Activated CD4-positive, alpha-beta memory T cell treated with anti-CD3 and anti-CD28 coated beads, Interleukin-2, amount 10 ng/mL, durations not matched to agents 7 days and 5 days (primary cell): ENCODE measurements at places on chromosomes 7 and 10.

GRCh38 chr10:70758757-70759514 lies 26.2 kb downstream of the TBATA start:
- H3K36me3 ChIP-seq = no peaks in the 10 kb centered on the region
- H3K4me1 ChIP-seq = peaks cover 8% of the 10 kb centered on the region
- H3K27ac ChIP-seq = no peak overlapping the region
- H3K27me3 ChIP-seq = peaks cover 3% of the 10 kb centered on the region

- H3K4me1 ChIP-seq = peaks cover 38% of the 10 kb centered on the region
- no peaks in the 10 kb centered on the region for H3K27me3 ChIP-seq
- H3K27ac ChIP-seq = no peak overlapping the region
- no peak for DNase-seq
Measured at GRCh38 chr10:79333513-79333912, 13.8 kb upstream of the PPIF start.

- peak overlapping the region; percentile 33 for H3K4me3 ChIP-seq
- H3K27ac ChIP-seq = peak overlapping the region; percentile 95
- H3K27me3 ChIP-seq = peaks cover under 1% of the 10 kb centered on the region
- peak; percentile 51 for DNase-seq
Measured at GRCh38 chr10:69465457-69466157, 14.3 kb downstream of the TSPAN15 start.

GRCh38 chr10:31401287-31401686 lies 82.3 kb downstream of the ZEB1 start:
- no peak overlapping the region for H3K27ac ChIP-seq
- no peak overlapping the region for H3K4me3 ChIP-seq
- peaks cover 13% of the 10 kb centered on the region for H3K4me1 ChIP-seq
- H3K36me3 ChIP-seq = peaks cover 23% of the 10 kb centered on the region
- no peaks in the 10 kb centered on the region for H3K27me3 ChIP-seq

GRCh38 chr10:47404446-47404845 lies 20.4 kb upstream of the ZNF488 start:
- no peaks in the 10 kb centered on the region for H3K4me1 ChIP-seq
- DNase-seq = no peak
- H3K36me3 ChIP-seq = no peaks in the 10 kb centered on the region
- no peak overlapping the region for H3K27ac ChIP-seq

DNA sequence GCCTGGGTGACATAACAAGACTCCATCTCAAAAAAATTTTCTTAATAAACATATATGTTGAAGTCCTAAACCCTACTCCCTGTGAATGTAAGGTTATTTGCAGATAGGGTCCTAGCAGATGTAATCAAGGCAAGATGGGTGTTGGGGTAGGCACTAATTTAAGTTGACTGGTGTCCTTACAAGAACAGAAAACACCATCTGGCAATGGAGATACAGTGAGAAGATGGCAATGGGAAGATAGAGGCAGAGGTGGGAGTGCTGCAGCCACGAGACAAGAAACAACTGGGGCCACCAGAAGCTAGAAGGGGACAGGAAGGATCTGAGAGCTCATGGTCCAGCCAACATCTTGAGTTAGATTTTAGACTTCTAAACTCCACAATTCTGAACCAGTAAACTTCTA lies 606.4 kb downstream of the CNTNAP2 start:
- no peak overlapping the region for H3K4me3 ChIP-seq
- H3K27me3 ChIP-seq = no peaks in the 10 kb centered on the region
- no peaks in the 10 kb centered on the region for H3K4me1 ChIP-seq
- DNase-seq = no peak

- no peaks in the 10 kb centered on the region for H3K4me1 ChIP-seq
- H3K27me3 ChIP-seq = no peaks in the 10 kb centered on the region
- H3K27ac ChIP-seq = no peak overlapping the region
Measured at GRCh38 chr10:29007748-29008610, 280.9 kb upstream of the LYZL1 start.

DNA sequence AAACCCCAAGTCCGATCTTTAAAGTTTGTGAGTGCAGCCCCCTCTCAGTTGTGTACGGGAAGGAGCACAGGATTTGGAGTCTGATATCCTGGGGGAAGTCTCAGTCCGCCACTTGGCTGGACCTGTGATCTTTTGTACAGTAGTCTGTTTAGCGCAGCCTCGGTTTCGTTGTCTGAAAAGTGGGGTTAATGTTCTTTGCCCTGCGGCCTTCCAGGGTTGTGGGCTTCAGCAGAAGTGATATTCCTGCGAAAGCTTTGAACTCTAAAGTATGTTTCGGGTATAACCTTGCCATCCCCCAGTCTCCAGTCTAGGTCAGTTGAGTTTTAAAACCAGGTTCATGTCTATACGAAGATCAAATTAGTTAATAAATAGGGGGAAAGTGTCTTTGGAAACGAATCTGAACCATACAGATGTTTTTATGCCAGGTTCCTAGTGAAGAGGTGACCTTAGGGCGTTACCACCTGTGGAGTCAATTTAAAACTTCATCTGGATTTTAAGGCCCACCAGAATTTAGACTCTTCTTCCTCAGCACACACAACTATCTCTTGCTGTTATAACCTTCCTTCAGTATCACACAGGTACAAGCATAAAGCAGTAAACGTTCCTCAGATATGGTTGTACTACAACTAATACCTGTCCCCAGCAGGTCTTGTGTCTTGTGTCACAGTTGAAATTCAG lies 904 bp downstream of the R3HCC1L start:
- peaks cover 35% of the 10 kb centered on the region for H3K36me3 ChIP-seq
- H3K4me1 ChIP-seq = peaks cover 53% of the 10 kb centered on the region
- H3K4me3 ChIP-seq = peak overlapping the region; percentile 84
- no peaks in the 10 kb centered on the region for H3K27me3 ChIP-seq
- peak overlapping the region; percentile 77 for H3K27ac ChIP-seq

- peaks cover 10% of the 10 kb centered on the region for H3K36me3 ChIP-seq
- H3K27me3 ChIP-seq = no peaks in the 10 kb centered on the region
- DNase-seq = no peak
- H3K27ac ChIP-seq = no peak overlapping the region
Measured at GRCh38 chr7:55550010-55550663, 22.2 kb downstream of the VOPP1 start.

GRCh38 chr10:106565546-106565945 lies 599.0 kb downstream of the SORCS1 start:
- H3K27me3 ChIP-seq = no peaks in the 10 kb centered on the region
- H3K27ac ChIP-seq = no peak overlapping the region
- H3K36me3 ChIP-seq = no peaks in the 10 kb centered on the region
- H3K4me1 ChIP-seq = no peaks in the 10 kb centered on the region
- no peak overlapping the region for H3K4me3 ChIP-seq

DNA sequence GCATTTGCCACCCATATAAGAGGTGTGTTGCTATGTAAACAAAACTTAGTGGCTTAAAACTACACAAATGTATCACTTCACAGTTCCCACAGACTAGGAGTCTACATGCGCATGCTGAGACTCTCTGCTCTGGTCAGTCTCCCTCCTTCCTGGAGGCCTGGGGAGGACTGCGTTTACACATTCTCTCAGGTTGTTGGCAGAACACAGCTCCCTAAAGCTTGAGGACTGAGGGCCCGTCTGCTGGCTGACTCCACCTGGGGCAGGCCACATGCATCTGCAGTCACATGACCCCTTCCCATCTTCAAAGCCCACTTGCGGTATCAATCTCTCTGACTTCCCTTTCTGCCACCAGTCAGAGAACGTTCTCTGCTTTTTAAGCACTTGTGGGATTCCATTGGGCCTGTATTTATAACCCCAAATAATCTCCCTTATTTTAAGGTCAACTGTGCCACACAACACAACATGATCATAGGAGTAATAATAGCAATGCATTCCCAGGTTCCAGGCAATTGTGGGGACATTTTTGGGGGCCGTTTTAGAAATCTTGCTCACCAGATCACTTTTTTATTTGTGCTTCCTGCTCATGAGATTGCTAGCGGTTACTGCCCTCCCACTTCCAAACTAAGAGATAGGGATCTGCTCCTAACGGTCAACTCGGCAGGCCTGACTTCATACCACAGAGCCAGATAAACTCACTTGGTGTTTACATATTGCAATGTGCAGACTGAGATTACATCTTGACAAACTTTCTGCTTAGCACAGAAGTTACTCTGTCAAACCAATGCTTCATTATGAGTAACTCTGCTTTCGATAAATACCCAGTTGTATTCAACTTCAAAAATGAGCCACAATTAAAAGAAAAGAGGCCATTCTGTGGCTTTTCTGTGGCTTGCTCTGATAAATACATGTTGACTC lies 96.3 kb downstream of the ALOX5 start:
- peaks cover 3% of the 10 kb centered on the region for H3K36me3 ChIP-seq
- H3K27me3 ChIP-seq = no peaks in the 10 kb centered on the region
- peak overlapping the region; percentile 78 for H3K27ac ChIP-seq
- DNase-seq = peak; percentile 27

DNA sequence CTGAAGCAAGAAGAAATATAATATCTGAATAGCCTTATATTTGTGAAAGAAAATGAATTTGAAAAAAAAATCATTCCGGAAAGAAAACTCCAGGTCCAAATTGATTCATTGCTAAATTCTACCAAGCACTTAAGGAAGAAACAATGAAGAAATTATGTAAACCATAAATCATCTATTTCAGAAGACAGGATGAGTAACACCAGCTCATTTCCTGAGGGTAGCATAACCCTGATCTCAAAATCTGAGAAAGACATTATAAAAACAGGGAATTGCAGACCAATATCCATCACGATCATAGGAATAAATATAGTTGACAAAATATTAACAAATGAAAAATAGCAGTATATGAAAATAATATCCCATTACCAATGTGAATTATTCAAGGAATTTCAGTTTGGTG lies 70.1 kb upstream of the RAB18 start:
- H3K27me3 ChIP-seq = peaks cover 3% of the 10 kb centered on the region
- H3K4me3 ChIP-seq = no peak overlapping the region
- no peaks in the 10 kb centered on the region for H3K4me1 ChIP-seq
- no peak overlapping the region for H3K27ac ChIP-seq

DNA sequence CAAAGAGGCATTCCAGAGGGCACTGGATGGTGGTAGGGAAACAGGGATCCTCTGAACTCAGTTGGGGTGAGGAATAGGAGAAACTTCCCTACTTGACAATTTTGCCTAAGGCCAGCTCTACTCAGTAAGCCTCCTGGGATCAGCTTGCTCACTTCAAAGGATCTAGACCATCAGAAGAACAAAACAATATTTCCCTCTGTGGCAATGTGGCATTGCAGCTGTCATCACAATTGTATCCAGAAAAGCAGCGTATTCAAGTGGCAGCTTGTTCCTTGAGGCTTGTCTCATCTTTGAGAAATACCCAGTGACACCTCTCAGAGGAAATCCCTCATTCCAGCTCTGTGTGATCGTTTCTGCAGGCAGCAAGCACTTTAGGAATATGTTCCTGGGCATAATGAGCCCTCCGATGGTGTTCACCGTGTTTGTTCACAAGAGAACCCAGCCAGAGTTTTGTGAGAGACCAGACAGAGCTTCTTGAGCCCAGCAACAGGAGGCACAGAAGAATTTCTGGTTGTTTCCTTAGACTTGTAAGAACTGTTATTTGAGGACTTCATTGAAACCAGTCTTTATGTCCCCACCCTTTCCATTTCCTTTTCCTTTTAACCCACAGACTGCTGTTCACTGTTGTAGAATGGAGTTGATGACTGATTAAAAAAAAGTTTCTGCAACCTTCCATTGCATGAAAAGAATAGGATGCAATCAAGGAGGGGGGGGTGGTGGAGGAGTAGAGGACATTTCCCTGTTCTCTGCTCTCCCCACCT lies 747.3 kb downstream of the LRMDA start:
- H3K36me3 ChIP-seq = no peaks in the 10 kb centered on the region
- no peak overlapping the region for H3K4me3 ChIP-seq
- DNase-seq = no peak
- H3K27ac ChIP-seq = no peak overlapping the region
- H3K4me1 ChIP-seq = no peaks in the 10 kb centered on the region
- no peaks in the 10 kb centered on the region for H3K27me3 ChIP-seq

DNA sequence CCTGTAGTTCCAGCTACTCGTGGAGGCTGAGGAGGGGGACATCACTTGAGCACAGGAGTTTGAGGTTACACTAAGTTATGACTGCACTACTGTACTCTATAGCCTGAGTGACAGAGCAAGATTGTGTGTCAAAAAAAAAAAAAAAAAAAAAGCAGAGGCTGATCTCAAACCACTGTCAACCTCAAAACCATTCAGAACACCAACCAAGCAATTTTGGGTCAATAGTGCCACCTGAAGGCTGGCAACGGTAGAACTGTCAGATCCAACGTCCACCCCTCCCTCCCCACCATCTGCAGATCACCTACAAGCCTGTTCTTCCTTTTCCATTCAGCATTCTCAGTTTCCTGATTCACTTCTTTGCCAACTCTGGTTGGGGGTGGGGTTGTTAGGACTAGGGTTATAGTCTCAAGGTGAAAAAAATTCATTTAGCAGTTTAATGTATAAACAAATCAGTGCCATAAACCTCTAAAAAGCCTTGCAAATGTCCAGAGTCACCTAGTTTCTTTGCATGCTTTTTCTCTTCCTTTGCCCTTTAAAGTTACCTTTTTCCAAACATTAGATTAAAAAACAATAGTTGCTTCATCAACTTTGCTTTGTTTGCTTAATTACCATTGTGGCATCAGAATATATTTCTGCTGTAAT lies 2.6 kb downstream of the MRPS33 start:
- H3K36me3 ChIP-seq = peaks cover 21% of the 10 kb centered on the region
- peak; percentile 84 for DNase-seq
- peak overlapping the region; percentile 96 for H3K27ac ChIP-seq
- H3K4me3 ChIP-seq = no peak overlapping the region

DNA sequence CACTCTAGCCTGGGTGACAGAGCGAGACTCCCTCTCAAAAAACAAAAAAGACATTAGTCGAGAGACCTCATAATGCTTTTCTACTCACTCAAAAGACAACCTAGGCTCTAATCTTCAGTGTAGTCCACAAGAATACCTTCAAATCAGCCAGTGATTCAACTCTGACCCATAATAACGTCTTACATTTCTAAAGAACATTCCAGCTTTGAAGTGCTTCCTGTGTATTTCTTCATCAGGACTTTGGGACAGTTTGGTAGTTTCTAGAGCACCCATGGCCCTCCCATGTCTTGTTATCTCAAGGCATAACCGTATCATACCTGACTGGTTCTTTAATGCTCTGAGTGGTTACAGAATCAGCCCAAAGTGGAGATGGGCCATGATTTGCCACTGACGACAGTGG lies 221.3 kb downstream of the SKIDA1 start:
- H3K4me3 ChIP-seq = no peak overlapping the region
- no peaks in the 10 kb centered on the region for H3K36me3 ChIP-seq
- no peaks in the 10 kb centered on the region for H3K27me3 ChIP-seq

GRCh38 chr10:90224791-90225566 lies 523.6 kb downstream of the KIF20B start:
- no peaks in the 10 kb centered on the region for H3K27me3 ChIP-seq
- peaks cover 5% of the 10 kb centered on the region for H3K4me1 ChIP-seq
- no peak overlapping the region for H3K4me3 ChIP-seq
- DNase-seq = no peak
